ENCODE measurements at places on chromosomes 12 and 14.

DNA sequence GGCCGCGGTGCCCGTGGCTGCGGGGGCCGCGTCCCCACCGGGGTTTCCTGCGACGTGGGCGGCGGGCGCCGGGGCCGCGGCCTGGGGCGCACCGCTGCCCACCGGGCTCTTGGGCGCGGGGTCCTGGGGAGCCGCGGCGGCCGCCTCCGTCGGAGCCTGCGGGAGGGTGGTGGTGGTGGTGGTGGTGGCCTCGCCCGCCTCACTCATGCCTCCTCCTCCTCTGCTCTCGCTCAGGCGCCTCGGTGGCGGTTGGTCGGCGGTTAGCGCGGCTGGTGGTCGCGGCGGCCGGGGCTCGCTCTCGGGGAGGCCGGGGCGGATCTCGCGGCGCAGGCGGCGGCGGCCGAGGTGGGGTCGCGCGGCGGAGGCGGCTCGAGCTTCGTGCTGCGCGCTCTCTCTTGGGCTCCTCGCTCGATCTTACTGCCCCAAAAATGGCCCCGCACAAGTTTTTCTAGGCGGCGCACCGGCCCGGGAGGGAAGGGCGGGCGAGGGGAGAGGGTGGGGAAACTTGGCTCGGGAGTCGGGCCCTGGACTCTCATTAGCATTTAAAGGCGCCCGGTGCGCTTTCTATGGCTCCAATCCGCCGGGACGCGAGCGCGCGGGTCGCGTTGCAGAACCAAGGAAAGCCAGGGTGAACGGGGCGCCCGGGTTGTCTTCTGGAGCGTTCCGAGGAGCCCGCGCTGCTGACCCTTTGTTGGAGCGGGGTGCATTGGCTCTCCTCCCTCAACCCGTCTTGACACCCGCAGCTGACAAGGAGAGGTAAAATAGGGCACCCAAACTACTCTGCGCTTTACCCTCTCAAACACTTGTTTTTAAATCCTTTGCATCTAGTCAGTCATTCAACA, at the start of gene YBX3:
YBX3 (minus strand) TSS at position 419 of the 842 bp plus-strand sequence; CDS start at position 207, 212 bp downstream.
- peak; percentile 58 for DNase-seq

DNA sequence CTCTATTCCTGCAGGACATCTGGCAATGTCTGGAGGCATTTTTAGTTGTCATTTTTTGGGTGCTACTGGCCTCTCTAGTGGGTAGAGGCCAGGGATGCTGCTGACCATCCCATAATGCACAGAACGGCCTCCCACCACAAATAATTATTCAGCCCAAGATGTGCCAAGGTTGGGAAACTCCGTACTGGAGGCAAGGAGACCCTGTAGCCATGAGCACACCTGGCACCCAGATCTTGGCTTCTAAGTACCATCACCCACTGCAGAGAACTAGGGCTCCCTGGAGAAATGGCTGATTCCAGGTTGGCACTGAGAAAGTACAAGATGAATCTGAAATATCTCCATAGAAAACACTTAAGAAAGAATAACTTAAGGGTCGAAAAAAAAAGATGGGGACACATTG, 81.7 kb downstream of the RBM19 start:
- no peak for DNase-seq

DNA sequence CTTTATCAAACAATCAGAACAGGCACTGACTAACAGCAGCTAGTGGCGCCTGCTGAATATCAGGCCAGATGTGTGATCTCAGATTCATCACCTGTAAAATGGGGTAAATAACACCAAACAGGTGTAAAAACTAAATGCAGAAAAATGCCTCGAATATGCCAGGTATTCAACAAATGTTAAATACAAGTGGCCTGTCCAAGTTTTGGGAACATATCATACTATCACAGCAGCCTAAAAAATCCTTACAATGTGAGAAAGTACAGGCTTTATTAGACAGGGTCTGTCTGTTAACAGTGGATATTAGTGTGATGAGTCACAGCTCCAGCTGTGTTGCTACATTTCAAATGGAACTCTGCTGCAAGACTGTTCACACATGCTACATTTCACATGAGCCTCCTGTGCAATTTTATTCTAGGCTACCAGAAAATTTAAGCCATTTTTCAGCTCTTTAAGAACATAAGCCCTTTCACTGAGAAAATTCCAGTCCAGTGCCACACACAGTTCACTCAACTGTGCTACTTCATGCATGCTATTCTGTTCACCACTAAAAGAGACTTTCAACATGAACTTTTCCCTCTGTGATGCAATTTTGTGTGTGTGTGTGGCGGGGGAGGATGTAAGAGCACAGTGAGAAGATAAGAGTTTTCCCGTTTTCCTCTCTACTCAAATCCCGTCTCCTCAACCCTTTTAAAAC, 56.7 kb downstream of the MSRB3 start:
- no peak for DNase-seq

DNA sequence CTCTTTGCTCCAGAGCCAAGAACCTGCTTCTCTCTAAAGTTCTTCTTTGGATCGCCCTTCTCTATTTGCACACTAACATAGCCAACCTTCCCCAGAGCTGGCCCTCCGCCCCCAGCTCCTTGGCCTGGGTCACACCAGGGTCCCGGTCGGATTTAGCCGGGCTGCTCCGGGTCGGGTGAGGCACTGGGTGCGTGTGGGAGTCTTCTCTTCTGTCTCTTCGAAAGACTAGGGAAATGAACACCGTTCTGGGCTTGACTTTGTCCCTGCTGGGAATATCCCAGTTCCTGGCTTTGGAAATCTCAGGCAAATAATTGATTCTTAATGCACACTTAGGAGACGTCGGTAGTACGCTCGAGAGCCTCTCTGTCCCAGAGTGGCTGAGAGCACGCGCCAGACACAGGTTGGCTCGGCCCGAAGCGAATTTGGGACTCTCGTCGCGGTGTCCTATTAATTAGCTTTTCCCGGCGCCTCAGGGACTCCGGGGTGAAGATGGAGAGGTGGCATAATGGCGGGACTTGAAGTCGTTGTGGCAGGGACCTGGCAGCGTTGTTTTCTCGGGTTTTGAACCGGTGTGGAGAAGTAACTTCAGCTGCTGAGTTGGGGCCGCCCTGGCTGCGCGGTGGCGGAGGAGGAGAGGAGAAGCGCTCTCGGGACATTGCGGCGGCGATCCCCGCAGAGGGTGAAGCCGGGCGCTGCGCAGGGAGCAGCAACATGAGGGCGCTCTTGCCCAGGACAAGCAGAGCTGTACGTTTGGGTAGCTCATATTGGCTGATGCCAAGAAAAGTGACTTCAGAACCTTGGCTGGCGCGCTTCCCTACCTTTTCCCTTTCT, 7.5 kb downstream of the FOXG1 start:
- peak; percentile 55 for DNase-seq

DNA sequence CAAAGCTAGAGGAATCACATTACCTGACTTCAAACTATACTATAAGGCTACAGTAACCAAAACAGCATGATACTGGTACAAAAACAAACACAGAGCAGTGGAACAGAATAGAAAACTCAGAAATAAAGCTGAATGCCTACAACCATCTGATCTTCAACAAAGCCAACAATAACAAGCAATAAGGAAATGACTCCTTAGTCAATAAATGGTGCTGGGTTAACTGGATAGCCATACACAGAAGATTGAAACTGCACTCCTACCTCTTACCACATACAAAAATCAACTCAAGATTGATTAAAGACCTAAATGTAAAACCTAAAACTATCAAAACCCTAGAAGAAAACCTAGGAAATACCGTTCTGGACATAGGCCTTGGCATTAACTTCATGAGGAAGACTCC, 182.6 kb upstream of the CNOT2 start:
- DNase-seq = no peak

- DNase-seq = peak; percentile 92
These were observed 31.2 kb downstream of the TC2N start for GRCh38 chr14:91835920-91836843.

- no peak for DNase-seq
These were observed 4.1 kb upstream of the DYNC1H1 start for GRCh38 chr14:101960225-101960624.

DNA sequence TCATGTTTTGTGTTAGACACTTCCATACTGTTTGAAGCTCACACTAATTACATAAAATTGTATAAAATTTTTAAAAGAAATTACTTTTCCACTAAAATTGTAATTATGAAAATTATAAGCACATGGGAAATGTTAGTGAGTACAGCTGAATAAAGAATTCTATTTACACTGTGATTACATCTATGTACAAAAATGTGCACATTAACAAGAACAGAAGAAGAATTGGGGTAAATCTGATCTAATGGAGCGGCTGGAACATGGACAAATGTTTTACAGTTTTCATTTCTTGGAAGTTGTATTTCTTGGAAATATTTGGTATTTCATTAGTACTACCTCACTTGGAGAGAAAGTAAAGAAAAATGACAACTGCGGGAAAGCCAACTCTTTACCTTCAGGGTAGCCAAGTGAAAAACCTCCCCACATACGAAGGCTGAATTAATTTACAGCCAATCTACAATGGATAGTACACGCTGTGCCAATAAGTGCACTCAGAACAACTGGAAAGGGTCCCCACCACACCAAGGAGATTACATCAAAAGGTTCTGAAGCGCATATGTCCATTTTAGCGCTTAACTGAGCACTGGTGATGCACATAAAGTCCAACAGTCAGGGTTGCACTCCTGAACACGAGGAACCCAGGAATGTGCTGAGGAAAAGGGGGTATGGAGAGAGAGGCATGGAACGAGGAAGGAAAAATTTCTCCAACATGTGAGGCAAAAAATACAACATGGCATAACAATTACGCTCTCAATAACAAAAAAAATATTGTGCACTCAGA, 17.5 kb downstream of the MED13L start:
- no peak for DNase-seq

- DNase-seq = no peak
These were observed 198.5 kb downstream of the SLC25A21 start for GRCh38 chr14:36973806-36974442.

DNA sequence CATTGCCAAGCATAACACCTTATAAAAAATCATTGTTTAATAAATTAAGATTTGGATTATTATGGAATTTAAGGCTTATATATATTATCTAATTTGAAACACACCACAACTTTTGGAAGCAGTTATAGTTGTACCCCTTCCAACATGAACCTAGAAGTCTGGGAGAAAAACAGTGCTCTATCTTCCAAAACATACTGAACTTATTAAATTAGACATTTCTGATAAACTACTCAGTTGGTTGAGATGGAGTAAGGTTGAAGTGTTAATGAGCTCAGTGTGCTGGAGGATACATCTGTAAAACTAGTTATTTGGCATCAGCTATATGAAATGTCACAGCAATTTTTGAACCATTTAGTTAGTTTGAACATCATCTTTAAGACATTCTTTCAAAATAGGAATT, 227.4 kb downstream of the ALX1 start:
- DNase-seq = no peak

DNA sequence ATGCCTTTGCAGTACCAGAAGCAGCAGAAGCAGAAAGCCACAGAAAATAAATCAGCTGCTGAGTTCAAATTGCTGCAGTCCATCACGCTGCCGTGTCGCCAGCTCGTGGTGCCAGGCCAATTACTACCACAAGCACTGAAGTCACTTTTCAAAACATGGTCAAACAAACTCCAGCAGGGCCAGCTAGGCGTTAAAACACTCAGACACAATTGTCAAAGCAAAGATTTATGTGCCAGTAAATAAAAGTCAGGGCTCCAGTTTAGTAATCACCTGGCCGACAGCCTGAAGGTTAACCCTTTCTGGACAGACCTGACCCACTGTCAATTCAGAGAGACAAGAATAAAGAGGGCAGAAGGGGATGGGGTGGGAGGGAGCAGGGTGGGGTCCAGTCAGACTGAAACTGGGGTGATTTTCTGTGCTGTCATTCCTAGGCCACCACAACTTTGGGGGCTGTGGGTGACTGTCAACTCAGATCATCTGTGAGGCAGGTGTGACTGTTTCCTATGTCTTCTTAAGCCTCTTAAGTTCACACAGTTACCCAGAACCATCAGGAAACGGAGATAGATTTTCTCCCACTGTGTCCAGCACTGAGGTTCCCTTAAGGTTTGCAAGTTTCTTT, 109.8 kb upstream of the FUT8 start:
- peak; percentile 66 for DNase-seq

- DNase-seq = peak; percentile 31
These were observed 57.1 kb downstream of the TRAFD1 start for GRCh38 chr12:112182499-112182898.

- DNase-seq = no peak
These were observed 54.7 kb downstream of the SPTB start for GRCh38 chr14:64825006-64825405.
